ENCODE measurements at places on chromosomes 4 and X. TPM values are rescaled to one million over a fixed set of nuclear protein-coding genes. Genes with fewer than 3 reads are reported as not detected.

- H3K4me3 ChIP-seq = no peak overlapping the region
- H3K27me3 ChIP-seq = no peaks in the 10 kb centered on the region
- DNase-seq = no peak
- H3K4me1 ChIP-seq = peaks cover 5% of the 10 kb centered on the region
- no peak overlapping the region for H3K27ac ChIP-seq
Observed at GRCh38 chr4:13641084-13641483, 13.6 kb upstream of the BOD1L1 start.

Gene WDR44
- total RNA-seq = 15.0 TPM

GRCh38 chr4:92776080-92776479 is 472.3 kb downstream of the GRID2 start:
- H3K4me3 ChIP-seq = no peak overlapping the region
- no peak overlapping the region for H3K27ac ChIP-seq
- no peaks in the 10 kb centered on the region for H3K36me3 ChIP-seq
- no peaks in the 10 kb centered on the region for H3K27me3 ChIP-seq
- H3K4me1 ChIP-seq = no peaks in the 10 kb centered on the region
- DNase-seq = no peak

DNA sequence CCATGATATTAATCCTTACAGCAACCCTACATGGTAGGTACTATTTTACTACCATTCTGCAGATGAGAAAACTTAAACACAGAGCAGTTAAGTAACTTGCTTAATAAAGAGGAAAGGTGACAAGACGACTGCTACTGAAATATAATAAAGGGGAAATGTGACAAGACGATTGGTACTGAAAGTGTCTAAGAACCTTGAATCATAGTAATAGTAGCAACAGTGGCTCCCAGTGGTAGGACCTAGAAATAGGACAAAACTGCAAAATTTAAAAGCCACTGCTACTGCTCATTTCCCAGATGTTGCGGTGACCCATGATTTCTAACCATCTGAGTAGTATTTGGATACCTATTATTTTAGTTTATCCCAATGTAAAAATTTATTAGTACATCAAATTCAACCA is 89.5 kb downstream of the TASL start:
- DNase-seq = no peak
- H3K4me3 ChIP-seq = no peak overlapping the region
- no peaks in the 10 kb centered on the region for H3K36me3 ChIP-seq
- no peak overlapping the region for H3K27ac ChIP-seq
- no peaks in the 10 kb centered on the region for H3K27me3 ChIP-seq
- no peaks in the 10 kb centered on the region for H3K4me1 ChIP-seq

Gene SLC16A2
- 7.8 TPM for total RNA-seq

Measured in fibroblast of lung (primary cell).